ENCODE measurements at places on chromosomes 7 and 10.

- DNase-seq: no peak
Measured at GRCh38 chr10:84415539-84416244, 87.3 kb downstream of the CCSER2 start.

DNA sequence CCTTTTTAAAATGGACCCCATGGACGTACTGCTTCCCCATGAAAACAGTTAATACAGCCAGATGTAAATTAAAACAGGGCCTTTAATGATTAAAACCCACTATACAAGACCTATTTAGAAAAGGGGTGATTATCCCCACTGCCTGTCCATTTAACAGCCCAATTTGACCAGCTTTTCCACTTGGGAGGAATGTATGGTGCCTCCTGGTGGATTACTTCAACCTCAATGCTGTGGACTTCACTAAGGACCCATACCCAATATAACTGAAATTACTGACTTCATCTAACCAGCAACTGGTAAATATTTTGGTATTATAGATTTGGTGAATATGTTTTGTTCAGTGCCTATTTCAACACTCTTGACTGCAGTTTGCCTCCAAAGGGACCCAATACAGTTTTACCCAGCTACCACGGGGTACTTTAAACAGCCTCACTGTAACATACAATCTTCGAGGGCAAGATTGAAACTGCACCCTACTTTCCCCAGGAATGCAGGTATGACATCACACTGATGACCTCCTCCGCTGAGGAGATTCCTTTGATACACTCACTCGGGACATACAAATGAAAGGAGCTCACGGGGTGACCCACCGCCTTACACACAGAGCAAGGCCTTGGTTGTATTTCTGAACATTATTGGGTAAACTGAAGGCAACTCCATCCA lies 192.8 kb downstream of the DNAJC1 start:
- no peak for DNase-seq

GRCh38 chr7:91034459-91035368 lies 229.5 kb upstream of the FZD1 start:
- no peak for DNase-seq

- DNase-seq: no peak
Measured at GRCh38 chr7:134153493-134154136, 26.5 kb downstream of the LRGUK start.

- DNase-seq: no peak
Measured at GRCh38 chr10:17316488-17317170, 88.6 kb downstream of the VIM start.

DNA sequence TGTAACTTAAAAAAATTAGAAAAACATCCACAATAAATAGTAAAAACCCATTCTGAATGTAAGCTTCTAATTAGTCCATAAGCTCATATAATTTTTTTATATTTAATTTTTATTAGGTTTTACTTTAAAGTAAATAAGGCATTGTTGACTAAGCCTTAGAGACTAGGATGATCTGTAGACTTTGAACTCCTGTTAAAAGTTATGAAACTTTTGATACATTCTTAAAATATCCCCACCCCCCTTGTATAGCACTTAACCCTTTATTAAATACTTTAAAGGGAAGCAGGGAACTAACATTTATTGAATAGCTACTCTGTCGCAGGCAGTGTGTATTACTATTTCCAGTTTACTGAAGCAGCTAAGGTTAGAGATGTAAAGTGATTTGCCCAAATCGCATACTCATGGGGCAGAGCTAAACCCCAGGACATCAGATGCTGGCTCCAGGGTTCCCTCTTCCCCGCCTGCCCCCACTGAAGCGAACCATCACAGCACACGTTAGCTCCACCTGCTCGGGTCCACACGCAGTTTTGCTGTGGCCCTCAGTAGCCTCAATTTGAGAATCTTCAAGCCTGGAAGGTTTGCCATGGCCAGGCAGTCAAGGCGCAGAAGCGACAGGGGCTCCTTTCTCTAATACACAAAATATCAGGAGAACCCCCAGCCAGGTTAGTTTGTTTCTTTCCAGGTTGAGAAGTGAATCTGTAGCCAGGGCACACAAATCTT lies 762 bp downstream of the PON1 start:
- no peak for DNase-seq

DNA sequence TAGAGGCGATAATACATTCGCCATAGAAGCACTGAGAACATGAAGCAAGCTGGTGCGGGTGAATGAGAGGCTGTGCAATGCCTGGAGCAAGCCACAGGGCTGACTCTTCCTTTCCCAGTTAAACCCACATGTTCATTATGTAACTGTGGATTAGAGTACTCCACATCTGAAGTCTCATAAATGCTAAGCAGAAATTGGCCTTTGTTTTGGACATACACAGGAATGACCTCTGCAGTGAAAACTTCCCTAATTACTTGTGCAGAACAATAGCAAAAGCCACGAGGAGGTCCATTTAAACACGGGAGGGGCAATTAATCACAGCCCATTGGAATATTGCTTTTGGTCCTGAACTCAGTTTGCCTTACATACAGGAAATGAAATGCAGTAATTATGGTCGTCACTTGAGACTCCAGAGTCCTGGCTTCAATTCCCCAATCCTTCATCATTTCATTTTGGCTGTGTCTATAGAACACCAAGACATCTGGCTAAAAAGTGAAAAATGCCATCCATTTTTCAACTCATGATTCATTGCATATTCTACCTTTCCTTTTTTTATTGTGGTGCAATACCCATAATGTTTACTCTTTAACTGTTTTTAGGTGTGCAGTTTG lies 78.7 kb upstream of the CXCL12 start:
- DNase-seq: no peak

DNA sequence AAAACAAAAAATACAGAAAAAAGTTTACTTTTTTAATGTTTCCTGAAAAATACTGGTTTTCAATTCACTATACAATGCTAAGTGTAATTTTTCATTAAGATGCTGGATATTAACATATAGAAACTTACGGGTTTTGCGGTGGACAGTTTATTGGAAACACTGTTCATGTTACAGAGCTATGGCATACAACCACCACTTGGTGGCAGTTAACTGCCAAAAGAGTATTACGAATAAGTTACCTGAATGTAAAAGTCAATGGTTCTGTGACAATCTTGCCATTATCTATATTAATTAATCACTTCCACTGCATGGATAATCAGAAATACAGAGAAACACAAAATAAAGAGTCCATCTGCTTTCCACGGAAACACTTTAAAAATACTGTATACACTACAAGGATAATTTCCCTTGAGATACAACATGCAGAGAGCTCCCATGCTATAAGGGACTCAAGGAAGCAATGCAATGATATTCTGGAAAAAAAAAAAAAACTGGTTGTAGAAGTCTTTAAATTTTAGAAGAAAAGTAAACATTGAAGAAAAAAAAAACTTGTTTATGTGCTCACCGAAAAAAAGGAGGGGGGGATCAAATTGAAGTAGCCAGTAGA lies 97.0 kb downstream of the TPK1 start:
- DNase-seq: no peak

GRCh38 chr7:23960361-23960760 lies 250.3 kb downstream of the STK31 start:
- no peak for DNase-seq

DNA sequence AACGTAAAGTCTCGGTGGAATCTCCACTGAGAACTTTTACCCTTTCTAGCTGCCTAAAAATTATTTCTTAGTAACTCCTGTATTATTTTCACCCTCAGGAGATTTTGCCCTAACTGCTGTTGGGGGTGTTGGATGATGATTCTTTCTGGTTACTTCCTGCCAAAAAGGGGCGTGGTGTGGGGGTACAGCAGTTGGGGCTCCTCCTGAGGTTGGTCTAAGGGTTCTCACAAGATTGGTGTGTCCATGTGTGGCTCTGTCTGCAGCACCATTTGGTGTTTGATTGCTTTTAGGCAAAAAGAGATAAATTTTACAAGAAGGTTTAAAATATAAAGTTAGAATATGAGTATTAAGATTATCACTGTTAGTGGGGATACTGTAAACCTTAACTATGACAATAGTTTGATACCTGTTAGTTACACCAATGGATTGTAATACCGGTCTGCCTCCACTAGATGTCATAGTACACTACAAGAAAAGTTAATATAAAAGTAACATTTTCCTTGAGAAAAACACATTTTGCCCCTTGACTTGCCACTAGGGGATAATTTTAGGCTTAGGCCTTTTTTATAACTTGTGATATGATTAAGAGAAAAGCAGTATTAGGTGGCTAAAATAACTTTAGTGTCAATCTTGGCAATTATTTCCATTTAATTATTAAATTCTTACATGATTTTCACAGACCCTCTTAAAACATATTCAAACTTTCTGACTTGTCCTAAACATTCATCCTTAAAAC lies 928.7 kb downstream of the IPMK start:
- no peak for DNase-seq

- no peak for DNase-seq
Measured at GRCh38 chr7:20795361-20795760, 8.7 kb upstream of the SP8 start.

DNA sequence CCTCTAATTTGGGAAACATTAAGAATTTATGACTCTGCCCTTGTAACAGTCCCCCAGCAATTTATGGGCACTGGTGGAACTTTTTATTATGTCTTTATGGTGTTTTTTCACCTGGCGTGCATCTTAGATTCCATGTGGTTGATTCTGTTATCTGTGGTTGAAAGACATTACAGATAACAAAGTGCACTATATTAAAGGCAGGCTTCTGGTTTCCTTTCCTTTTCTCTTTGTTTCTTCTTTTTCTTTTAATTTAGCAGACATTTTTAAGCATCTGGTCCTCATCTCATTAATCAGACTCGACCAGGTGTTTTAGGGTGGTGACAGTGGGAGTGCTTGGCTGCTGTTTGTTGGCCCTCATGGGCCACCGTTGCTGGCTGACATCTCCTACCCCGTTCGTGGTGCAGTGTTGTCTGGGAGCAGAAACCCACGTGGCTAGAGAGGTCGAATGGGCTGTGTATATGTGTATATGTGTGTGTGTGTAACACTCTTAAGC lies 77.4 kb downstream of the LRMDA start:
- DNase-seq: no peak

GRCh38 chr7:7918736-7919448 lies 49.7 kb upstream of the GLCCI1 start:
- no peak for DNase-seq

DNA sequence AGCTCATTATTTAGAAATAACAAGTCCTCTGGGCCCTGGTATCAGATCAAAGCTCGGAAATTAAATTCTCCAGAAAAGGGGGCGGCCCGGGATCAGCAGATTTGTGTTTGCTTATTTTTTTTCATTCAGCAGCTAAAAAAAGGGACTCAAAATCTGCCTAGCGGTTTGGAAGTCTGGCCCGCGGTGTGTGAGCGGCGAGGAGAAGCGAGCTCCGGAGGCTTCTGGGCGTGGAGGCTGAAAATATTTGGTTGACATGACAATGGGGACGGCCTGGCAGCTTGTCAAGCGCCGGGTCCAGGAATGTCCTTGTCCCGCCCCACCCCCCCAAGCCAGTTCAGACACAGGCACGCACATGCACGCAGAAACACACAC lies 43.4 kb downstream of the FOXL3 start:
- DNase-seq: no peak

DNA sequence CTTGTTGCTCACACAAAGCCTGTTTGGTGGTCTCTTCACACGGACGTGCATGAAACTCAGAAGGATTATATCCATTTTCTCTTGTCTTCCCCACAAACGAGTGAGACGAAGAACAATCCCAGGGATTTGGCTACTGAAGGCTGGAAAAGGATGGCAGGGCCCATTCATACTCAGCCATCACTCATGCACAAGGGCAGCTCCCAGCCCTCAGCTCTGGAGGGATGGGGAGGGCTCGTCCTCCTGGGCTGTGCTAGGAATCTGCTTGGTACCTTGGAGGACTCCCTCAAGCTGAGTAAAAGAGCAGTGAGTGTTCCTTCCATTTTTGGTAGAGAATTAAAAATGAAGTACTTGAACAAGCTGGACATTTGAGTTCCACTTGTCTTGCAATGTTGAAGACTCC lies 33.2 kb upstream of the RAB18 start:
- no peak for DNase-seq

GRCh38 chr10:132550366-132551092 lies 12.9 kb downstream of the INPP5A start:
- no peak for DNase-seq

GRCh38 chr10:61606959-61607907 lies 55.5 kb upstream of the CABCOCO1 start:
- no peak for DNase-seq

DNA sequence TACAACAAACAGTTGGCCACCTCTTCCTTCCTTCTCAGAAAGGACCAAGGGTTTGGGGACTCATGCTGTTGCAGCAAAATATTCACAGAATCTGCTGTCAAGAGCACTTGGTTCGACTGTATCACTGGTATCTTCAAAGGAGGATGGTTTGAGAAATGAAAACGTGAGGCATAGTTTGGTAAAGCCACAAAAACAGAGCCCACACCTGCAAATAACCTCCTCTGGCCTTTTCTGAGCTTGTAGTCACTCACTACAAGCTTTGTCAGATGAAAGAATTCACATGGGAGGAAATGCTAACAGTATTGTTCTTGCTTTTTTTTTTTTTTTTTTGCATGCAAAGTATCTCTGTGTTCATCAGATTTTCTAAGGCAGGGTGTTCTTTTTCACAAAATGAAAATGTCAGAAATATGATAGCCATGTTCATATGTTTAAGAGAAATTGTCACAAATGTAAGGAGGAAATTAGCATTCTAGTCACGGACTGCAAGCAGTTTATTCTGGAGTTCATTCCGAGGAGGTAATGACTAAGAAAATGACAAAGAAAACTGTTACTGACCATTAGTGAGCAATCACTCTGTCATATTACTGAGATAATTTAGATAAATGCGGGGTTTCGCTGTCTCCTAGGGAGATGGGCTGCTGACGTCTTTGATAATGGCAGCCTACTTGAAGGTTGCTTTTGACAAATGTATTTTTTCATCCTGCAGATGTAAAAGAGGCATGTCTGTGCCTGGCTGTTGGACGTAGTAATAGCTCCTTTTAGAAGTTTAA lies 117.8 kb upstream of the MYO3A start:
- no peak for DNase-seq

DNA sequence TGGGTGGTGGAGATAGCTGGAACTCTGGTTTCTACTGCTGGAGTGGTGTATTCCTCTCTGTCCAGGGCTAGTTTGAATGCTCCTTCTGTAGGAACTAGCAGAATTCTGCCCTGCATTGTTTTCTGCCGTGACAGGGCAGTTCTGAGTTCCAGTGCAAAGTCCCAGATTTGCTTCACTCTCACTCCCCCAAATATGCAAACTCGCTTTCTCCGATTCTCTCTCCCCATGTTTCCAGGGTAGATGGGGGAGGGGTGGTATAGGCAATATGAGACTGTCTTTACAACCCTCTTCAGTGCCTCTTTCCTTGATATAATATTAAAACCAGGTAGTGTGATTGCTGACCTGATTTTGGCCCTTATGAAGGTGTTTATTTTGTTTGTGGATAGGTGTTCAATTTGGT lies 693.3 kb upstream of the GRM3 start:
- DNase-seq: no peak

- no peak for DNase-seq
Measured at GRCh38 chr7:41481353-41481752, 221.5 kb downstream of the INHBA start.

GRCh38 chr10:118488710-118489497 lies 106.5 kb downstream of the PRLHR start:
- DNase-seq: no peak

- DNase-seq: no peak
Measured at GRCh38 chr10:11796474-11796873, 26.7 kb upstream of the PROSER2 start.
